Stimulated activated CD8-positive, alpha-beta memory T cell treated with anti-CD3 and anti-CD28 coated beads, Interleukin-4, amount 100 ng/mL, for 48 hours (primary cell): ENCODE measurements at places on chromosomes 4 and X.

GRCh38 chrX:97266406-97267121 is 382.9 kb downstream of the RPA4 start:
- DNase-seq = no peak

GRCh38 chr4:128524311-128524710 is 236.7 kb upstream of the PGRMC2 start:
- DNase-seq = no peak

DNA sequence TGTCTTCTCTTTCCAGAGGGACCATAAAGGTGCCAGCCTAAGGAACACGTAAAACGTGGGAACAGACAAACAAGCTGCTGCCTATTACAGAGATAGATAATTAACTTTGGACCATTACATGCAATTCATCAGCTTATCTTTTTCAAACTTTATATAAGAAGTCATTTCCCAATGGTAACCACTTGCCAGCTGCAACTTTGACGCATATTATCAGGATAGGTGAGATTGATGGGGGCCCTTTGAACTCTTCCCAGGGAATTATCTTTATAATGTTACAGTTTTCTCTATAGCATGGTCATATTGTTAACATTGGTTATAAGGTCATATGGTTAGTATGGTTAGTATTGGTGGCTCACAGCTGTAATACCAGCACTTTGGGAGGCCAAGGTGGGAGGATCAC is 94.1 kb upstream of the BMP2K start:
- no peak for DNase-seq

DNA sequence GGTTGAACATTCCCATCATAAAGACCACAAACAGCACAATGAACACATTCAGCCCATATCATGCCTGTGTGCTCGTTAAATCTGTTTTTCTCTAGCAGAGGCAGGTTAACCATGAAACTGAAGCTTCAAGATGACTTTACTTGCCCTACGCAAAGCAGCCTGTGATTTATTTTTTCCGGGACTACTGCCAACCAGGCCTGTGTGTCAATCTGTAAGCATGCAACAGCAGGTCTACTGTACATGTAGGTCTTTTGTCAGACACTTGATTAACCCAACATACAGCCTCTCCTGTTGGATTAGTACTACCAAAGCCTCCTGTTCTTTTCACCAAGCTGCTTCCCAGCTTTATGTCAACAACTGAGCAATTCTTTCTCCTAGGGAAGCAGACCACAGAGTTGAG is 85.5 kb upstream of the ACSL1 start:
- peak; percentile 41 for DNase-seq

DNA sequence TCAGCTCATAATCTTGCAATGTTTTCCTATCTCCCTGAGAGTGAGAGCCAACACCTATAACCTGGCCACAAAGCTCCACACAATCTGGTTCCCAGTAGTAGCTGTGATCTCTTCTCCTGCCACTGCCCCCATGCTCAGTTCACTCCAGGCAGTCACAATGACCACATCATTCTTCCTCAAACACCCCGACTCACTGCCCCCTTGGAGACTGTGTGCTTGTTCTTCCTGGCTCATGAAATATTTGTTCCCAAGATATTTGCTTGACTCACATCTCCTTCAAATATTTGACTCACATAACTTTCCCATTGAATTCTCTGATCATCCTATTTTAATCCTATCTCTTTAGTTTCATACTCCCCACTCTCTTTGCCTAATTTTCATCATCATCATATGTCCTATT is 173.7 kb downstream of the AREG start:
- DNase-seq = no peak
